Fibroblast of skin of left quadriceps (primary cell): ENCODE measurements at places on chromosomes 11 and 22.

- peak; percentile 57 for DNase-seq
Observed at GRCh38 chr11:122661182-122661945, 5.8 kb downstream of the UBASH3B start.

DNA sequence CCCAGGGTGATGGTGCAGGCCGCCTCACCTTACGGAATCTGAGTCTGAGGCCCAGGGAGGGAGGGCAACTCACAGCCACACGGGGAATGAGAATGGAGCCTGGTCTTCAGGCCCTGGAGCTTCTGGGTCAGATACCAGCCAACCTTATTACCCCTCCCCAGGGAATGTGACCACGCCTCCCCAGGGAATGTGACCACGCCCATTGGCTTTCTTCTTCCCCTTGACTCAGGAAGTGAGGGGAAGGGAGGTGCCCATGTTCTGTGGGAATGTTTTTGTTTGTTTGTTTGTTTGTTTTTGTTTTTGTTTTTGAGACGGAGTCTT is 57.5 kb upstream of the RBFOX2 start:
- DNase-seq = no peak

- no peak for DNase-seq
Observed at GRCh38 chr11:103970701-103971249, 65.7 kb upstream of the DDI1 start.

DNA sequence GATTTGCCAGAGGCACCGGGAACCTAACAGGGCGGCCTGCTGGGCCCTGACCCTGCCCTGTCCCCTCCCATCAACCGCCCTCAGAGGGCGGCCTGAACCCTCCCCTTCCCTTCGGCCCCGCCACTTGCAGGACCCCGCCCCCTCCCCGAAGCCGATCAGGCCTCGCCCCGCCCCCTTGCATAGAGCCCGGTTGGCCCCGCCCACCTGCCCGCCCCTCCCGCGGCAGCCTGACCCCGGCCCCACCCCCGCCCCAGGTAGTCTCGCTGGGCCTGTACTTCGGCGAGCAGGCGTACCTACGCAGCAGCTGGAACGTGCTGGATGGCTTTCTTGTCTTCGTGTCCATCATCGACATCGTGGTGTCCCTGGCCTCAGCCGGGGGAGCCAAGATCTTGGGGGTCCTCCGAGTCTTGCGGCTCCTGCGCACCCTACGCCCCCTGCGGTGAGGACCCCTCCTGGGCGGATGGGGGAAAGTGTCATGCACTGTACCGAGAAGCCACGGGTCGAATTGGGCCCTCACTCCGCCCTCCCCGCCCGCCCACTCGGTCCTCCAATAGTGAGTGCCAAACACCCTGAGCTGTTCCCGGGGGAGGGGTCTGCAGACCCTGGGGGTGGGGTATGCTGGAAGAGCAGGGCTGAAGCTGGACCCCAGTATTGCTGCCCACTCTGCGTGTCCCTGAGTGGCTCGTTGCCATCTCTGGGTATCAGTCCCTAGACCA is 94.1 kb downstream of the CACNA1I start:
- no peak for DNase-seq

DNA sequence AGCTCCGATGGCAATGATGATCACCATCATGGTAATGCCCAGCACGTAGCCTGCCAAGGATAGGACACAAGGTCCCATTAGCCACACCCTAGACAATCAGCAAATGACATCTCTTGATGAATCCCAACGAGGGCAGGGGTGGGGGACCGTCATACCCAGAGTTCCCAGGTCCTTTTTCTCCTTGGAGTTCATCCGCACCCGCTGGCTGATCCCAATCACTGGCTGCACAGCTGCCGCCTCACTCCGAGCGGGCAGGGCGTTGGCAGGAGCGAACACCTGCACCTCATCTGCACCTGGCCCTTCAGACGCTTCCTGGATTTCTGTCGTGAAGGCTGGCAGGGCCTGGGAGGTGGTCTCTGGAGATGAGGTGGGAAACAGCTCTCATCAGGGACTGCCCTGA is 2.9 kb downstream of the PIK3IP1 start:
- no peak for DNase-seq

GRCh38 chr22:43343262-43343669 is at the start of gene SCUBE1:
TSS of gene SCUBE1 (minus strand) at chr22:43343372. CDS start at chr22:43343261, 111 bp downstream.
- no peak for DNase-seq

DNA sequence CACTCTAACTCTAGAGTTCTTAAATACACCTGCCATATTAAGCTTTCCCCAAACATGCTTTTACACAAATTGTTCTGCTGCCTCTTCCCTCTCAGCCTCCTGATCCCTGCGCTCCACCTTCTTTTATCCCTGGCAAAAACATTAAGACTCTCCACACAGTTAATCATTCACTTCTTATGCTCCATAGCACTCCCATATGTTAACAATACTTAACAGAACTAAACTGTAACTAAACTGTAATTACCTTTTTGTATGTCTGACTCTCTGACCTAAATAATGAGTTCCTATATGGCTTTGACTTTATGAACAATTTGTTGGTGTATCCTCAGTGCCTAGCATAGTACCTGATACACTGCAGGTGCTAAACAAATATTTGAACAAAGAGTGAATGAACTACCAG is 71.8 kb downstream of the BTBD10 start:
- DNase-seq = no peak

- DNase-seq = no peak
Observed at GRCh38 chr11:61480261-61480993, 28.1 kb upstream of the LRRC10B start.

- no peak for DNase-seq
Observed at GRCh38 chr11:129374081-129374992, 1.3 kb upstream of the BARX2 start.

- peak; percentile 53 for DNase-seq
Observed at GRCh38 chr22:24247564-24248344, 2.9 kb upstream of the GGT5 start.

- no peak for DNase-seq
Observed at GRCh38 chr11:5042091-5042490, 4.2 kb upstream of the OR52J3 start.

DNA sequence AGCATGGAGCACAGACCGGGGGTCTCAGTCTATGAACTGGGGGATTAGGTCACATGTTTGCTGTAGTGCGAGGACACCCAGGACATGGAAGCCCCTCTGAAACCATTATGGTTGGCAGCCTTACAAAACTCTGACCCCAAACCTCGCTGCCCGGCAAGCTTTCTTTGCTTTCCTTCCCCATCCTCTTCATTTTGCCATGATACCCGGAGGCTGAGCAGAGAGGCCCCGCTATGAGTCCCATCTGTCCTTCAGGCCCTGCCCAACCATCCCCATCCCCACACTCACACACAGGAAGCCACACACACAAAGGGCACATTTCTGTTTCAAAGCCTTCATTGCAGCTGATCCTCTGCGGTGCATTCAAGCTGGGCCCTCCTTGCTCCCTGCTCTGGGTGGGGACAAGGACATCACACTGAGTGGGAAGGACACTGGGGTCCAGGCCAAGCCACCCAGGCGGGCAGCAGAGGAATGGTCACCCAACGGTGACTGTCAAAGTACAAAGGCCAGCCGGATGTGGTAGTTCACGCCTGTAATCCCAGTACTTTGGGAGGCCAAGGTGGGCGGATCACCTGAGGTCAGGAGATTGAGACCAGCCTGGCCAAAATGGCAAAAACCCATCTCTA is 176.5 kb downstream of the CTTN start:
- DNase-seq = no peak

- DNase-seq = no peak
Observed at GRCh38 chr11:33234397-33235190, 22.6 kb upstream of the HIPK3 start.

DNA sequence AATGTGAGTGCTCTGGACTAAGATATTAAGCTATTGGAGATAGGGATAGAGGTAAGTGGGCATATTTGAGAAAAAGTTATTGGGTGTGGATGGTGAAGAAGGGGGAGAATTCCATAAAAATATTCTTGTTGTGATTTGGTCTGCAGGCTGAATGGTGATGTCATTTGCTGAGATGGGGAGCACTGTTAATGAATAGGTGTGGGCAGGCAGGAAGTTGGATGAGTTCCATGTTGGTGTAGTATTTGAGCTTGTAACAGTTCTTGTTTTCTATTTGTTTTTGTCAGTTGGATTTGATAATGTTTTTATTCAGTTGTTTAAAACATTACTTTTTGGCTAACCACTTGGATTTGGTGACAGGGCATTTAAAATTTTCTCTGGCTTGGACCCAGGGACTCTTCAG is 168.8 kb downstream of the C11orf87 start:
- DNase-seq = no peak

DNA sequence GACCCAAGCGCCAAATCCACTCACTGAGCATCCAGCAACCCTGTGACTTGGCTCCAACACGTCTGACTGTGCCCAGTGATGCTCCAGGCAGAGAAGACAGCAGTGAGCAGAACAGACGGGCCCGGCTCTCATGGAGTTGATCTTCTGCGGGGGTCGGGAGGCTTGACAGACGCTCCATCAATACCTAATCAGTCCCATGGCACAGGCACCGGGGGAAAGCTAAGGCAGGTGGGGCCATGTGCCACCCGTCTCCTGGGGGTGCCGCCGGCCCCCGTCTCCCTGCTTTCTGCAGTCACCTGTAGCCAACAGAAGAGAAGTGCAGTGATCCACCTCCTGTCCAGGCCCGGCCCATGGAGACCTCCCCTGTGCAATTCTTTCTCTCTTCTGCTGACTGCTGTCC is 47.5 kb downstream of the LINC01488 start:
- DNase-seq = no peak

DNA sequence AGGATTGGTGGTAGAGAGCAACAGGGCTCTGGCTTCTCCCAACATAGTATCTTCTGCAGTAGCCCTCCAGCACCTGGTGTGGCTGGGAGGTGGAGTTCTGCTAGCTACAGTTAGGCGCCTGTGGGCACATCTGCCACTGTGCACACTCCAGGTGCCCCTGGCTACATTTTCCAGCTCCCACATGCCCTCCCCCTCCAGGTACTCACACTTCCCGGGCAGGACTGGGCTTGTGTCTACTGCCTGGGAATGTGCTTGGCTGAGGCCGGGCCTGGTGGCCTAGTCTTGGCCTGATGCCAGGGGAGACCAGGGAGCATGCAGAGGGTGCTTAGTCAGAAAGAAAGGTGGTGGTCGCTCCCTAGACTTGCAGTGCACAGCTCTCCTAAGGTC is 15.8 kb downstream of the PHLDB1 start:
- no peak for DNase-seq

DNA sequence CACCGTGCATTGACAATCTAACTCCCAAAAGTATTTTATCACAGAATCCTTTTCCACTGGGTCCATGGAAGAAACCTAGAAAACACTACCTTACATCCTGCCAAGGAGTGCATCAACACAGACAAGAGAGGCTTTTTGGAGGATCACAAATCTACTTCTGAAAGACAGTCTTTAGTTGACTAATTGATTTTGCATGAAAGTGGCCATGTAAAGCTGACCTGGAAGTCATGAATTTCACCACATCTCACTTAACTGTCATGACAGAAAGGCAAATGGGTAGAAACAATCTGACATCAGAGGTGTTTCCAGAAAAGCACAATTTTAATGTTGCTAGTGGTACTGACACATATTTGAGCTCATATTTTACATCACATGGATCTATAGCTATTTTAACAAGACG is 101.6 kb downstream of the FAM76B start:
- no peak for DNase-seq

DNA sequence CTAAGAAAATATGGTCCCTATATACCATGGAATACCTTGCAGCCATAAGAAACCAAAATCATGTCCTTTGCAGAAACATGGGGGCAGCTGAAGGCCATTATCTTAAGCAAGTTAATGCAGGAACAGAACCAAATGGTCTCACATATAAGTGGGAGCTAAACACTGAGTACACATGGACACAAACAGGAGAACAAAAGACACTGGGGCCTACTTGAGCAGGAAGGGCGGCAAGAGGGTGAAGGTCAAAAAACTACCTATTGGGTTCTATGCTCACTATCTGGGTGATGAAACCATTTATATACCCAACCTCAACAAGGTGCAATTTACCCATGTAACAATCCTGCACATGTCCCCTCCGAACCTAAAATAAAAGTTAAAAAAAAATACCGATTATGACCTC is 22.5 kb downstream of the GAS2 start:
- no peak for DNase-seq

DNA sequence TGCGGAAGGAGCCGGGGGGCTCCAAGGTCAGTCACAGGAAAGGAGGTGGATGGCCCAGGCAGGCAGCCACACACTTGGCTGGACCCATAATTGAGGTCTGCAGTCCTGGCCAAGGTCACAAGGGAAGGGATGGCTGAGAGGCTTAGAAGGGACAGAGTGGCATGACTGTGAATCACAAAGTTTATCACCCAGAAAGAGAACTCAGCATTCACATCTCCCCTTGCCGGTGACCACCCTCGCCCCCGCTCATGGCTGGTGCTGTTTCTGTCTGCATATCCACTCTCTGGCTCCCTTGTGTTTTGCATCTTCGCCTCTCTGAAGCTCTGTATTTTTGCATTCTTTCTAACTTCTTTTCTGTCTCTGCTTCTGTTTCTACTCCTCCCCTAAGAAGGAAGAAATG is 117.5 kb downstream of the FEZ1 start:
- DNase-seq = no peak

DNA sequence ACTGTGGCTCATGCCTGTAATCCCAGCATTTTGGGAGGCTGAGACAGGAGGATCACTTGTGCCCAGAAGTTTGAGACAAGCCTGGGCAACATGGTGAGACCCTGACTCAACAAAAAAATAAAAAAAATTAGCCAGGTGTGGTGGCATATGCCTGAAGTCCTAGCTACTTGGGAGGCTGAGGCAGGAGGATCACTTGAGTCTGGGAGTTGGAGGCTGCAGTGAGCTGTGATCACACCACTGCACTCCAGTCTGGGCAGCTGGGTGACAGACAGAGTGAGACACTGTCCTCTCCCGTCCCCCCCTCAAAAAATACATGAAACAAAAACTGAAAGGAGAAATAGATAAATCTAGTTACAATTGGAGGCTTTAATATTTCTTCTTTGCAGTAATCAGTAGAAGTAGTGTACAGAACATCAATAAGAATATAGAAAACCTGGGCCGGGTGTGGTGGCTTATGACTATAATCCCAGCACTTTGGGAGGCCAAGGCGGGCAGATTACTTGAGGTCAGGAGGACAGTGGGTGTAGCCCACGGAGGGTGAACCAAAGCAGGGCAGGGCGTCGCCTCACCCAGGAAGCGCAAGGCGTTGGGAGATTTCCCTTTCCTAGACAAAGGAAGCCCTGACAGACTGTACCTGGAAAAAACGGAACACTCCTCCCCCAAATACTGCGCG is 19.6 kb upstream of the DLAT start:
- no peak for DNase-seq

GRCh38 chr11:79617561-79617960 is 176.7 kb upstream of the TENM4 start:
- DNase-seq = no peak
